ENCODE measurements at places on chromosomes 3 and 15. TPM values are rescaled to one million over a fixed set of nuclear protein-coding genes. Genes with fewer than 3 reads are reported as not detected.

DNA sequence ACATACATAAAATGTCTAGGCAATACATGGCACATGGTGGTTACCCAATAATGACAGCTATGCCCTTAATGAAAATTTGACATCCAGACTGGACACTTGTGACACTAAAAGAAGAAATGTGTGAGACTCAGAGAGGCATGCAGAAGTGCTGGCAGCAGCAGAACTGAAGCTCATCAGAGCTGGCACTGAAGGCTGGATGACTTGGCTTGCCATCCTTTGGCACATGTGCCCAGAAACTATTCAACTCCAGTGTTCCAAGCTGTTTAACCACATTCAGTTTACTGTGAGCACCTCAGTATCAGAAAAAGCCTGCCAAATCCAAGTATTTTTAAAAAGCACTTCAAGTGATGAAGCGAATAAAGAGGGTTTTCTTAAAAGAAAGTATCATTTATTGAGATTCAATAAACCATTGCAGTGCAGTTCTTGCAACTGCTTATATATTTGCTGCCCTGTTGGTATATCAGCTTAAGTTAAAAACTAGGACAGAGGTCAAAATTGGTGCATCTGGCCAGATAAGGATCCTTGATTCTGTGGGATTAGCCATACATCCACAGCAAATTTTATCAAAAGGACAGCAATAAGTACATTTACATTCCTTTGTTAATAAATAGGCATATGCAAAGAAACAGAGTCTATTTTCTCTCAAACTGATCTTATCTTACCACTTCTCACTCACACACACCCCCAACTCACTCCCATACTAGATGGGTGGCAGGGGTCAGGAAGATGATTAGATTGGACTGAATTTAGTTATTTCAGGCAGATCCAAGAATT, 15.8 kb downstream of the IGSF11 start:
- no peak overlapping the region for H3K4me3 ChIP-seq
- no peaks in the 10 kb centered on the region for H3K27me3 ChIP-seq
- no peaks in the 10 kb centered on the region for H3K4me1 ChIP-seq
- no peak overlapping the region for H3K27ac ChIP-seq

GRCh38 chr3:72204452-72204851, 419.5 kb upstream of the PROK2 start:
- peaks cover 7% of the 10 kb centered on the region for H3K27me3 ChIP-seq
- DNase-seq: no peak
- H3K27ac ChIP-seq: no peak overlapping the region
- H3K4me3 ChIP-seq: no peak overlapping the region
- H3K4me1 ChIP-seq: no peaks in the 10 kb centered on the region

DNA sequence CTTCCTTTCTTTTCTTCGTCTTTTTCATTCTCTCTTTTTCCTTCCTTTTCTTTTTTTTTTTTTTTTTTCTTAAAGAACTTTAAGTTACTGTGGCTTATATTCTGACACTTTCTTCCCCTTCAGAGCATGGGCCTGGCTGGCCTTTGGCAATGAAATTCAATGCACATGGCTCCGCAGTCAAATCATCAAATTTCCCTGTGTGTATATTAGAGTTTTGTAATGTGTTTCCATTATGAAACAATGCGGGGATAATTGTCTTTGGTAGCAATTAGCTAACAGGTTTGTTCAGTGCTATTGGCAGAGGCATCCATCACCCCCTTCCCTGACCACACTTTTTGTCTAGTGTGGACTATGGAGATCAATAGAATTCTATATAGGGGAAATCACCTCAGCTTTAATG, 80.5 kb downstream of the CDIN1 start:
- H3K4me1 ChIP-seq: no peaks in the 10 kb centered on the region
- H3K36me3 ChIP-seq: no peaks in the 10 kb centered on the region
- no peak for DNase-seq
- H3K27ac ChIP-seq: no peak overlapping the region

Gene TM6SF1
- 14.0 TPM for total RNA-seq

Gene SCN11A
- 0.33 TPM for total RNA-seq

Gene ANKRD34C
- not detected for total RNA-seq

DNA sequence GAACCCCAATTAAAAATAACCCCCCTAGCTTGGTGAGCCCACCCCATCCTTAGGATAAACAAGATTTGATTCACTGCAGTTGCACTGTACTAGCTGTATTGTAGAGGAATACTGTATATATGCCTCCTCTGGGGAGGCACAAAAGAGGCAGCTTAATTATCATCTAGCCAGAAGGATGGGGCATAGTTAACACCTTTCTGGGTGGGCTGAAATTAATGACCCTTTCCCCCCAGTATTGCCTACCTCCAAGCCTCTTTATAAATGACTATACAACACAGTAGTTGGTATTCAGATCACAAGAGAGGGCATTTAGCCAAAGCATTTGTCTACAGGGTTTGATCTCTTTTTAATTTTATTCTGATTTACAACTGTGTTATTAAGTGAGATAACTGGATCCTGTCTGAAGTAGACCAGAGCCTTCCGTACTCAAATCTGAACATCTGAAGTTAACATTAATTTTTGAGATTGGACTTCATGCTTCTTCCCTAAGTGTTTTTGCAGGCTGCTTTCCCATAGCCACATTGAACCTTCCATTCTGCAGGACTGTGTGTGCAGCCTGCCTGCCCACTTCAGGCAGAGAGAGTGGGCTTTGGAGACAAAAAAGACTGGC, 807.0 kb upstream of the ARRDC4 start:
- H3K4me3 ChIP-seq: no peak overlapping the region
- no peaks in the 10 kb centered on the region for H3K27me3 ChIP-seq
- no peak overlapping the region for H3K27ac ChIP-seq
- H3K36me3 ChIP-seq: no peaks in the 10 kb centered on the region
- no peaks in the 10 kb centered on the region for H3K4me1 ChIP-seq

Gene SLC26A6
- total RNA-seq: 19.1 TPM

Gene HAPLN3
- 14.0 TPM for total RNA-seq

Gene NUP210
- 24.6 TPM for total RNA-seq

Gene CTXN2
- total RNA-seq: not detected

DNA sequence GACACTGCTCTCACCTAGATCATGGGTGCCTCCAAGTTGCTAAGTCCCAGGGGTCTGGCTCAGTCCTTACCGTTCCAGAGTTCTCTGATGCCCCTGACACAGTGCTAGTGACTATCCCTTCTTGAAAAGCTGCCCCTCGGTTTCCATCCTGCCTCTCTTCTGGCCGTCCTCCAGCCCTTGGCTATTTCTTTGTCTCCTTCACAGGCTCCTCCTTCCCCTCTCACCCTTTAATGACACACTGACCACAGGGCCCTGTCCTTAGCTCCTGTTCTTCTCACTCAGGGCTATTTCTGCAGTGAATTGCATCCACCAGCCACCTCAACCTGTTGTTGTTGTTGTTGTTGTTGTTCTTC, 31.1 kb downstream of the SLC28A1 start:
- peaks cover 6% of the 10 kb centered on the region for H3K4me1 ChIP-seq
- no peaks in the 10 kb centered on the region for H3K27me3 ChIP-seq
- H3K27ac ChIP-seq: no peak overlapping the region
- DNase-seq: no peak
- no peaks in the 10 kb centered on the region for H3K36me3 ChIP-seq
- H3K4me3 ChIP-seq: no peak overlapping the region

DNA sequence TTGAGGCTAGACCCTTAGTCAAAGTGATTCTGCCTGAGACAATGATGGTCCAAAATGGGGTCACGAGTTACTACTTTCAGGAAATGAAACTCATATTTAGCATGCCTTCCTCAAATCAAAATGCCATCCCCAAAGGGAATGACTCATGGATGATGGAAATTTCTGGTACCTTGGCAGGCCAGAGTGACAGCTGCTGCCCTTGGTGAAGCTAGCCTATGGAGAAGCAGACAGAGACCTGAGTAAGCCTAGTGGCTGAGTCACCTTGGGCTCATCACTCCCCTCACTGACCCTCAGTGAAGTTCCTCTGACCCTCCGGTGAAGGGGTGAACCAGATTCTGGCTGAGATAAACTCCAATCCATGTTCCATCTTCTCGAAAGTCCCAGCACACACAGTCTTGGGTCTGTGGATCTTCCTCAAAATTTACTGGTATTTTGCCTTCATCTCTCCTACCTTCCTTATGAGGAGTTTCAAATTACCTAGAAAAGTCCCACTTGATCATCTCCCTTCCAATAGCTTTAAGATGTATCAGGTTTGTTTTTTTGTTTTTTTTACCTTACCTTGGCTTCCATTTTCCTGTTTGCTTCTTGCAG, 54.5 kb upstream of the ABHD17C start:
- no peak for DNase-seq
- H3K4me3 ChIP-seq: no peak overlapping the region
- H3K4me1 ChIP-seq: no peaks in the 10 kb centered on the region
- no peaks in the 10 kb centered on the region for H3K27me3 ChIP-seq
- H3K27ac ChIP-seq: no peak overlapping the region
- no peaks in the 10 kb centered on the region for H3K36me3 ChIP-seq

Gene NEO1
- total RNA-seq: 27.1 TPM

GRCh38 chr3:126948980-126949535, 33.9 kb upstream of the PLXNA1 start:
- H3K4me3 ChIP-seq: no peak overlapping the region
- no peaks in the 10 kb centered on the region for H3K36me3 ChIP-seq
- no peaks in the 10 kb centered on the region for H3K27me3 ChIP-seq
- no peak for DNase-seq

DNA sequence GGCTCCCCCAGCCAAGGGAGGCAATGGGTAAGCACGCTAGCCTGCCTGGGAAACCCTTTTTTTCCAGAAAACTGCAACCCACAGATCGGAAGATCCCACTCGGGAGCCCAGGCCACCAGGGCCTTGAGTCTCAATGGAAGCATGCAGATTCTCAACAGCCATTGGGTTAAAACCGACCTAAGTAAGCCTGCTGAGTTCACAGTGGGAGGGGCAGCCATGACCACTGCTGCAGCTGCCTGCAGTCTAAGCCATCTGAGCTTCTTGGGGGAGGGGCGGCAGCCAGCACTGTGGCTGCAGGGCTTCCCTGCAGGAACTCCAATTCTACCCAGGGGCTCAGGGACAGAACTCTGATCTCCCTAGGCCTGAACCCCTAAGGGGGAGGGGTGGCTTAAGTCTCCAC, 82.0 kb downstream of the DPPA2 start:
- H3K27me3 ChIP-seq: no peaks in the 10 kb centered on the region
- no peaks in the 10 kb centered on the region for H3K4me1 ChIP-seq
- H3K36me3 ChIP-seq: no peaks in the 10 kb centered on the region
- no peak overlapping the region for H3K27ac ChIP-seq

Gene SLC2A2
- total RNA-seq: not detected

- no peak for DNase-seq
- H3K27me3 ChIP-seq: no peaks in the 10 kb centered on the region
- H3K4me1 ChIP-seq: no peaks in the 10 kb centered on the region
- H3K27ac ChIP-seq: no peak overlapping the region
- no peaks in the 10 kb centered on the region for H3K36me3 ChIP-seq
Measured at GRCh38 chr3:139732729-139733128, 55.0 kb upstream of the NMNAT3 start.

DNA sequence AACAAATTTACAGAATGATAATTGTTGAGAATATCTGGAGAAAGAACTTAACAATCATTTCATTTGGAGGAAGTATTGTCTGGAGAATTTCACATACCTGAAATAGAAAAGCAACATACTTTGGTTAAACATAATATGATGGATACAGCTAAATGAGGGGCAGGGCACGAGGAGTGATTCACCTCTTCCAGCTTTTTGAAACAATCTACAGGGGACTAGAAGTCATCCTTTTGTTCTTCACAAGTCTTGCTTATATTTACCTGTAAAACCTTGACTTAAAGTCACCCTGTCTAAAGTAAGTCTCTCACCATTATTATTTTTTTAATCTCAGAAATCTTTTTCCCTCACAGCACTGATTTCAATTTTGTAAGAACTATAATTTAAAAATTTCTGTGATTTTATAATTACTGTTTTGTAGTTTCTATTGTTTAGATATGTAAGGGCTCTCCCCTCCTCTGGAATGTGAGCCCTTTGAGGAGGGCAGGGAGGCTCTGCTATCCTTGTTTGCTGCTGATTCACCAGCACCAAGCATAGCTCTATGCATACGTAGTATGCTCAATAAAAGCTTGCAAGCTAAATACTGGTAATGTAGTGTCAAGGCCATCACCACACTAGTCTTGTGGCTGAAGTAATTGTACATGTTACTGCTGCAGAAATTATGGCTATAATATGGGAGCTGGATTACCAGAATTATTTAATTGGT, 193.9 kb upstream of the THRB start:
- no peaks in the 10 kb centered on the region for H3K27me3 ChIP-seq
- H3K4me1 ChIP-seq: no peaks in the 10 kb centered on the region
- no peak overlapping the region for H3K4me3 ChIP-seq
- no peaks in the 10 kb centered on the region for H3K36me3 ChIP-seq
- no peak overlapping the region for H3K27ac ChIP-seq

DNA sequence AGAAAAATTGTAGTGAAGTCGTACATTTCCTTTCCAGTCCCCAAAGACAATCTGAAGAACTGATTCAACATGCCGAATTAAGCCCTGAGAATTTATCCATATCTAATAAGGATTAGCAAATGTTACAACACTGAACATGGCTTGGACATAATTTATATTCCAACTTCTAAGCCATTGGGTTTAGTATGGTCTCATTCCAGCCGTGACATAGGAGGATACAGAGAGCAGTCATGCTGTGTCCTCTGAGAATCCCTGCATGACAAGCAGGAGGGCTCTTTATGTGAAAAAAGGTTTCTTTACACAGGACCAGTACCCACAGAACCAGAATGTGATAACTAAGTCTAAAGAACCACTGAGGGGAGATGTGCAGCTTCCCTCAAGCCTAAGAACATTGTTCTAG, 231.9 kb upstream of the WNT5A start:
- H3K4me1 ChIP-seq: peaks cover 3% of the 10 kb centered on the region
- no peak for DNase-seq
- H3K27me3 ChIP-seq: no peaks in the 10 kb centered on the region
- no peak overlapping the region for H3K4me3 ChIP-seq
- no peak overlapping the region for H3K27ac ChIP-seq

DNA sequence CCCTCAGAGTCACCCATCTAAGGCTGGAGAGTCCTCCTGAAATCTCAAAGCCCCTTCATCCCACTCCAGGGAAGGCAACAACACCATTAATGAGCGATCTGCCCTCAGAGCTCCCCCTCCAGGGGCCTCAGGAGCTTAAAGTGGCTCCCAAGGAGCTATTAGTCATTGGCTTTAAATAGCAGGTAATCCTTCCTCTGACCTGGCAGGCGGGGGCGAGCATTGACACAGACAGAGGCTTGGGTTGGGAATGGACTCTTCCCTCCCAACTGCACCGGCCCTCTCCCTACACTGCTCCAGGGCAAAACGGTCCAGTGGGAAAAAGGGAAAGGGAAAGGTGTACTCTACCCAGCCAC, 1.4 kb downstream of the MFGE8 start:
- H3K4me1 ChIP-seq: peaks cover 24% of the 10 kb centered on the region
- H3K4me3 ChIP-seq: no peak overlapping the region
- no peaks in the 10 kb centered on the region for H3K36me3 ChIP-seq
- DNase-seq: peak; percentile 24
- peak overlapping the region; percentile 77 for H3K27ac ChIP-seq
- H3K27me3 ChIP-seq: no peaks in the 10 kb centered on the region

Measured in thyroid gland (tissue), 4 donors.